ENCODE measurements at places on chromosomes 12 and 14.

GRCh38 chr12:47741340-47741703 lies 16.0 kb upstream of the ENDOU start:
- DNase-seq, result no peak

DNA sequence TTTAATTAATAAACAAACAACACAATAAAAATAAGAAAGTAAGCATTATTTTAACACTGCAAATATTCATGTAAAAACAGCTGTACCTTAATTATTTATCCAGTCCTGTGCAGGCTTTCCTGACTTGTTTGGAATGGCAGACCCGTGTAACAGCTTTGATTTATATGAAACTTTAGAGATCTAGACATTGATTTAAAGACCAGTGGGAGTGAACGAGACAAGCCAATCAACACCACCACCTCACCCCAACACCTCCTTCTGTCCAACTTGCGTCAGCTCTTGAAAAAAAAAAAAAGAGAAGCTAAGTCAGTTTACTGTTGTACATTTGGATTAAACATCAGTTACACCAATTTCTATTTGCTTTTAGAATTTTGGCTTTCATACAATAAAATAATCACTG lies 22.3 kb downstream of the SLC38A4 start:
- DNase-seq, result no peak

- peak; percentile 46 for DNase-seq
These were observed 11.4 kb upstream of the CYP46A1 start for GRCh38 chr14:99672506-99673304.

GRCh38 chr12:121930862-121931261 lies 12.5 kb downstream of the CFAP251 start:
- no peak for DNase-seq

DNA sequence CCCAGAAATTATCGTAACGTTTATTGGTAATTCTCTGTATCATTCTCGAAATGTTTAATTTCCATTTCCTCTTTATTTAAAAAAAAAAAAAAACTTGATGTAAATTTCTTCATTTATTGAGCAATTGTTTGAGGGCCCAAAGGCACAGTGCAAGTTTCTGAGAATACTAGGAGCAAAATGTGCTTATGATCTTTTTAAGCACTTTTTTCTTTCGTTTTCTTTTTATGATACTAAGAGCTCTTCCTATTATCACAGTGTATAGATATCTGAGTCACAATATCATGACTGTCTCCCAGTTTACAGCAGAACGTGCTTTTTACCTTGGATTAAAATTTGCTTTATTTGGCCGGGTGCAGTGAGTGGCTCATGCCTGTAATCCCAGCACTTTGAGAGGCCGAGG lies 5.6 kb downstream of the ATP2A2 start:
- no peak for DNase-seq

GRCh38 chr12:62915204-62915529 lies 19.8 kb downstream of the PPM1H start:
- DNase-seq, result no peak

- no peak for DNase-seq
These were observed 135.6 kb downstream of the BCL11B start for GRCh38 chr14:99136401-99136800.

DNA sequence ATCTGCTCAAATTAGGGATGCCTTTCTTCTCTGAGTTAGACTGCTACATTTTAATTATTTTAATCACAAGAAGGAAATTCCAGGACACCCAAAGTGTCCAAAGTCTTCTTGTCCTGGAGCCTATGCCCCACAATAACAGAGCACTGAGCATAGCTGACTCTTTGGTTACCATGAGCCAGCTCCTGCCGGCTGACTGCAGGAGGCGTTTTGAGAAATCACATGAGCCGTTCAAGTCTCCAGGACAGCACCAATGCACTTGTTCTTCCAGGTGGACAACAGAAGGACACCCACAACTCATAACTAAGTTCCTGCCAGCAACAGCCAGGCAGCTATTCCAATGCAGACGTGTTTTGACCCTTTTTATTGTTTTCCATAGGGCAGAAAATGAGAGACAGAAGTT lies 46.0 kb upstream of the SRSF5 start:
- DNase-seq, result no peak
